ENCODE measurements at places on chromosomes 3 and 15.

GRCh38 chr3:58167431-58168351 lies 43.1 kb downstream of the DNASE1L3 start:
- peak; percentile 44 for DNase-seq

DNA sequence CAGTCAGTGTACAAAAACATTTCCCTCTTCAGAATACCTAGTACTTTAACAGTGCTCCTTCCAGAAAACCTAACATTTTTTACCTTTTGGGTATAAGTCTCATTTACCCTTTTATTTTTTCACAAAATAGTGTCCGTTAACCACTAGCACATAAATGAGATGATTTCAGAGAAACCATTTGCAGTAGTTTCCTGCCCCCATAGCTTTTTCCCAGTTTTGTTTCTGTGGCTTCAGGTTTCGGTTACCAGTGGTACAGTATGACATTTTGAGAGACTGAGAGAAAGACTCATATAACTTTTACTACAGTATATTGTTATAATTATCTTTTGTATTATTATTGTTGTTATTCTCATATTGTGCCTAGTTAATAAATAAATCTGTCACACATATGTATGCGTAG lies 6.2 kb upstream of the RBMS3 start:
- DNase-seq = no peak

DNA sequence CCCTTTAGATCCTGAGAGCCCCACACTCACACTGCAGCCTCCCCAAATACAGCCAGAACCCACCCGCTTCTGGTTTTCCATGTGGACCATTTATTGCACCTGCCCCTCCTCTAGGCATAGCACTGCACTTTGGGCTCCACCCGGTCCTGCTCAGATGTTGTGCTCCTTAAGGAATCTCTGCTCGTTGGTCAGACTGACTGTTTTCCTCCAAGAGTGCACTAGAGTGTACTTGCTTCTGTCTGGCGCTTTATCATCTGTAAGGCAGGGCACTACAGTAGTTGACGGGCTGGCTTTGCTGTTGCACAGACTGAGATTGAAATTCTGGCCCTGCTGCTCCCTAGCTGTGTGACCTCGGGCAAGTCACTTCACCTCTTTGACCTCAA lies 124.1 kb downstream of the CACNA1D start:
- no peak for DNase-seq

DNA sequence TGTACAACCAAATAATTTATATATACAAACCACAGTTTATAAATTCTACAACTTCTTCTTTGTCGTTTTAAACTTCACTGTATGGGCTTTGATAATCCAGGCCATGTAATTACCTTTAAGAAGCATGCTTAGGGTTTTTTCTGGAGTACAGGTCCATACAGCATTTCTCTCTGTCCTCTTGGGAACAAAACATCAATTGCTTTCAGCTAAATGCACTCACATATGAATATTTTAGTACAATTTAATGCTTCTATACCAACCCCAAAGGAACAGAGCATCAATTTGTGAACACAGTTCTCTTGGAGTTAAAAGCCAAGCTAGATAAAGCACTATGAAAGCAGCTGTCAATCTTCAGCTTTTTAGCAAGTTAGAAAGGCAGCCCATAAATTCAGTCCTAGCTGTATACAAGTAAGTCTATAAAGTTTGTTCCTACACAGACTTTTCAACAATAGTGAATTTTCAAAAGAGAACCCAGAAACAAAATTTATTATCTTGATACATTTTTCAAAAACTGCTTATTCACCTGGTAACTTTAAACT lies 66.1 kb downstream of the ETFA start:
- no peak for DNase-seq

GRCh38 chr3:58025837-58026569 lies 17.8 kb downstream of the FLNB start:
- DNase-seq = peak; percentile 63
